ENCODE measurements at places on chromosomes 5 and 9. TPM values are rescaled to one million over a fixed set of nuclear protein-coding genes. Genes with fewer than 3 reads are reported as not detected.

DNA sequence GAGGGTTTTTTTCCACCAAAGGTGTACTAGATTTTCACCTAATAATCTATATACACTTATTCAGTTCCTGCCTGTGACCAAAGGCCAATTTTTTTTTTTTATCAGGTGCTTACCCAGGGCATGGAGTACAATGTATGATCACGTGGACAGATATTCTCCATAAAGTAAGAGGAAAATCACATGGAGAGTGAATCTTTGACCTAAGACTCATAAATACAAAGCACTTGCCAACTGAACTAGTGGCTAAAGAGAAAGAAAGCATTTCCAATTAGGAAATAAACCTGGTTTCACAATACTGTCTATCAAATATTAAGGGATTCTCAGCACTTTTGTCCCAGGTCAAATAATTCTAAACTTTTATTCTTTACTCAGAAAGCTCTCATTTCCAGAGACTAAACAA lies 33.0 kb upstream of the CEP120 start:
- no peak for ATAC-seq

- no peak for ATAC-seq
Measured at GRCh38 chr5:1795931-1796330, 3.7 kb downstream of the MRPL36 start.

- ATAC-seq, result no peak
Measured at GRCh38 chr5:62560786-62561185, 17.8 kb upstream of the LRRC70 start.

- ATAC-seq, result no peak
Measured at GRCh38 chr9:87083986-87084385, 136.7 kb upstream of the GAS1 start.

The MAMDC2 gene
- 0.24 TPM for total RNA-seq

DNA sequence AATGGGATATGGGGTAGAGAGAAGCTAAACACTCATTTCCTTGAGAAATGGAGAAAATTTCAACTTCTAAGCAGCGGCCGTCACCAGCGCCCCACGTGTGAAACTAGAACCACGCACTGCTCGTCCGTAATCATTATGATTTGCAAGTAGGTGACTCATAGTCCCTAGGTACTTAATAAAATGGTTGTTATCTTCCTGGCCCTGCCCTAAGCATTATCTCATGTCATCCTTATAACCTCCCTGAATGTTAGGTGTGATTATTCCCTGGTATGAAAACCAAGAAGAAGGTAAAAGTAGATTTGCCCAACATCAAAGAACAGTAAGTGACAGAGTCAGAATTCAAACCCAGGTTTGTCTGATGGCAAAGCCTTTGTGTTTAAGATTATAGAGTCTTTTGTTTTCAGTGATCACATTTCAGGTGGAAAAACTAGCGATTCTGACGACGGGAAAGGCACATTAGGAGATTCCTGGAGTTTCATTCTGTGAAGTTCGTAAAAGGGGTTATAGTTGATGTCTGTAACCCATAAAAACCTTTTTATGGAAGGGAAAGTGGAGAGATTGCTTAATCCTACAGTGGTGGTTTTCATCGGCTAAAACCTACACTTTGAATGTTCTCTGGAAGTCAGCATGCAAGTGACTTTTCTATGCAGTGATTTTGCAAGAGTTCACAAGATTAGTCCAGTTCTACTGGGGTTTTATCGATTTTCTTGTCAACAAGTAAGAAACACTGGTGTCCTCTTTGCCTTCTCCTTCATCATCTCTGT lies 202.9 kb upstream of the WWC1 start:
- ATAC-seq, result no peak

DNA sequence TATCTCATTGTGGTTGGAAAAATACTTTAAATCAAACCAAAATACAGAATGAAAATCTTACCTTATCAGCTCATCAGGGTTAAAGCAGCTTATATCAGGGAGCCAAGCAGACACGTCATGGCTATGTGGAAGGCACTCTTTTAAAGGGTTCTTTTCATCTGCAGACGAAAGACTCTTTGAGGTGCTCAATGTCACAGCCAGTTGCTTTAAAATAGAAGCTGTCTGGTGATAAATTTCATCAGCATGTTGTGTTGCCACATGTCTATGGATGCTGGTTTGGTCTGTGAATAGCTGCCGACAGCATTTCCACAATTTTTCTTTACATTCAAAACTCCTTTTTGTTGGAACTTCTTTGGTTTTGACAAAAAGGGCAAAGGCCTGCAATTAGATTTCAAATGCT lies 7.5 kb downstream of the TSTD2 start:
- ATAC-seq, result no peak

The CNTNAP3 gene
- 26.3 TPM for total RNA-seq

DNA sequence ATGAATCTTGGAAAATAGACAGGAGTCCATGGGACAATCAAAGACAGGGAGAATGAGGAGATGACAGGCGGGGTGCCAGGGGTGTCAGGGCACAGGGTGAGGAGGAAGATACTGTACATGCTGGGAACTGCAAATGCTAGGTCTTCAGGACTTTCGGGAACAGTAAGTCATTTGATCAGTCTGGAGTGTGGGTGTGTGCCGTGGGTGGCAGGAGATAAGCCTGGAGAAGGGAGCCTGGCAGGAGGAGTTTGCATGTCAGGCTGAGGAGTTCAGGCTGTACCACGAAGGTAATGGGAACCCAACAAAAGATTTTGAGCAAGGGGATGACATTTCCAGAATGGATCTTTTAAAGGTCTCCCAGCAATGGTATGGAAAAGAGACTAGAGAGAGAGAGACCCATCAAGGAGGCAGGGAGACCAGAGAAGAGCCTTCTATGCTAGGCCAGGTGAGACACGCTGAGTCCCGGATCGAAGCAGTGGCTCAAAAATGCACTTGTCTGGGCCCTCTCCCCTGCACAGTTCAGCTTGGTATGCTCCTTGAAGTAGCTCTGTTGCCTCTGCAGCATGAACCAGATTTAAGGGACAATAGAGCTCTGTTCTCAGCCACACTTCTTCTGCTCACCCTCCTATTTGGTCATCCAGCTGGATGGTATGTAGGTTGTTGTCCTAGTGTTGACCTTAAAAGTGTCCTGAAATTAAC lies 77.0 kb upstream of the FER start:
- no peak for ATAC-seq

The DOCK2 gene
- total RNA-seq, result 1.2 TPM

The GOLGA1 gene
- 17.4 TPM for total RNA-seq

DNA sequence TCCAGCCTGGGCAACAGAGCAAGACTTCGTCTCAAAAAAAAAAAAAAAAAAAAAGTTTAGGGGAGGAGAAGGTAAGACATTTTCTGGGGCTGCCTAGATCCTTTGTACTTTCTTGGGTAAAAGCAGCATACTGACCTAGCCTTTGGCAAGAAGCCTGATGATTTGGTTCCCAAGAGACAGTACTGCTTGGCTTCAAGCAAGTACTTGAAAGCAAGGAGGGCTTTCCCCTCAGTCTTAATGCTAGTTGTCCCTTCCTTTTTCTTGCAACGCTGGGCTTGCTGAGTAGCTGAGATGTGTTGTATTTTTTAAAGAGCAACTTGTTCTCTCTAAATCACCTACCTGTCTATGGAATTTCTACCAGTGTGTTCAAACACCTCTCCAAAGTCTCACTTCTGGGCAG lies 76.2 kb downstream of the INSYN2B start:
- ATAC-seq, result no peak

GRCh38 chr5:107949688-107950341 lies 279.1 kb upstream of the EFNA5 start:
- no peak for ATAC-seq

DNA sequence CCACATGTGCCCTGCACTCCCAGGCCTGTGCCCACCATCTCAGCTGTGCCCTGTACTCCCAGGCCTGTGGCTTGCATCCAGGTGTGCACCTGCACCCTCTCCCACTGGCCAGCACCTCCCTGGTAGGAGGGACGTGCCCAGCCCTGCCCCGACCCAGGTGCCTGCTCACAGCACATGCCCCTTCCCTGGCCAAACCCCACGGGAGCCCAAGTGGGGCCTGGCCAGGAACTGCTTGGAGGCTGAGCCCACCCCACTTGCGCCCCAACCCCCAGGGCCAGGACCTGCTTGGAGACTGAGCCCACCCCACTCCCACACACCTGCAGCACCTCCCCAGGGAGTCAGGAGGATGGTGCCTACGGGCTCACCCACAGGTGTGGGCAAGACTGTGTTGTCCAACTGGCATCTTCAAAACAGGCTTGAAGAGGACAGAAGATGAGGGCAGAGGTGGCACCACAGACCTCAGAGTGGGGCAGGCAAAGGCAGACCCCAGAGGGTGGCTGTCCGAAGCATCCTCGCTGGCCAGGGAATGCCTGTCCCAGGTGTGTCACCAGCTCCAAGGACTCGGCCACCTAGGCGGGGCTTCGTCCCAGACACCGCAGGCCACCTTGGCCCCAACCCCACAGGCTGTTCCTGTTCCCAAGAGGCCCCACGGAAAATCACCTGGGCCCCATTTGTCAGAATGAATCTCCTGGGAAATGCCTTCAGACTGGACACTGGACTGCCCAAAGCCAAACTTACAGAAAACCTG lies 10.8 kb downstream of the ZDHHC11B start:
- ATAC-seq, result no peak

The APBA1 gene
- total RNA-seq, result 13.5 TPM

The PSD2 gene
- total RNA-seq, result 10.8 TPM

DNA sequence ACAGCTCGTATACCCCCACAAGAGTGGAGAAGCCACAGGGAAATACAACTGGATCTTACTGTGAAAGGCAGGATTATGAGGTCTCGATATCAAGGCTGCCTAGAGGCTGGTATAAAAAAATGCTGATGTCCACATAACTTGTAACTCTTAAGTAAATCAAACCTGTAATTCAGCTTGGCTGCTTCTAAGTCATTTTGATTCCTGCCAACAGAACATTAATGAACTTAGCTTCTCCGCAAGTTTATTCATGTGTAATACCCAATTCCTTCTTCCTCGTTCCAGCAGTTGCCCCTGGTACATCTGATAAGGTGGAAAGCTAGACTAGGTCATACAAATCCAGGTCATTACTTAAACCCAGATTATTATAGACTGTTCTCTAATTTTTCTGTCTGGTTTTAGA lies 16.4 kb upstream of the SMIM15 start:
- ATAC-seq, result no peak

- no peak for ATAC-seq
Measured at GRCh38 chr9:16290169-16290568, 580.3 kb downstream of the BNC2 start.

DNA sequence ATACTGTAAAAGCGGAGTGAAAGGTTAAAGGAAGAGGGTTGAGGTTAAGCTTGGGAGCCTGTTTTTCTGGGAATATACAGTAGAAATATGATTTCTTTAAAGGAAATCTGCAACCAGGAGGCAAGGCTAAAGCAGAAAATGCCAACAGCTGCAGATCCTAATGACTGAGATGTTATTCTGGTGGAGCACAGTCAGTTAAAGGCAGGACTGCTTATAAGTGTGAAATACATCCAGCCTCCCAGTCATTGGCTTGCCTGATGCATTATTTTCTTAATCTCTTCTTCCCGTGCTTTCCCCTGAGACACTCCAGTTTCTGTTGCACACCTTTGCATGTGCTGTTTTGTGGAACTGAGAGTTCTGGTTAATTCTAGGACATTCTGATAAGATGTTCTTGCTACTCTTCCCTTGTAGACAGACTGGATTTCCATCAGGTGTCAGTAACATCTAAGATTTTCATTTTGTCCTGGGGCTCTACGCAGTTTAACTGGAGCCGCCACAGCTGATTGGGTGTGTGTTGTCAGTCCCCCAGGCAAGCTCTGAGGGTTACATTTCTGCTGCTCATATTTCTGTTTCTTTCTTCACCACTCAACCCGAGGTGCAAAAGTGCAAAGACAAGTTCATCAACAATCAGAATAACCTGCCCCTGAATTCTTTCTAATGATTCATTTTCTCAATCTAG lies 44.4 kb downstream of the CAST start:
- no peak for ATAC-seq

- ATAC-seq, result no peak
Measured at GRCh38 chr5:178624631-178625546, 2.0 kb downstream of the CLK4 start.

The SNCAIP gene
- 40.5 TPM for total RNA-seq

DNA sequence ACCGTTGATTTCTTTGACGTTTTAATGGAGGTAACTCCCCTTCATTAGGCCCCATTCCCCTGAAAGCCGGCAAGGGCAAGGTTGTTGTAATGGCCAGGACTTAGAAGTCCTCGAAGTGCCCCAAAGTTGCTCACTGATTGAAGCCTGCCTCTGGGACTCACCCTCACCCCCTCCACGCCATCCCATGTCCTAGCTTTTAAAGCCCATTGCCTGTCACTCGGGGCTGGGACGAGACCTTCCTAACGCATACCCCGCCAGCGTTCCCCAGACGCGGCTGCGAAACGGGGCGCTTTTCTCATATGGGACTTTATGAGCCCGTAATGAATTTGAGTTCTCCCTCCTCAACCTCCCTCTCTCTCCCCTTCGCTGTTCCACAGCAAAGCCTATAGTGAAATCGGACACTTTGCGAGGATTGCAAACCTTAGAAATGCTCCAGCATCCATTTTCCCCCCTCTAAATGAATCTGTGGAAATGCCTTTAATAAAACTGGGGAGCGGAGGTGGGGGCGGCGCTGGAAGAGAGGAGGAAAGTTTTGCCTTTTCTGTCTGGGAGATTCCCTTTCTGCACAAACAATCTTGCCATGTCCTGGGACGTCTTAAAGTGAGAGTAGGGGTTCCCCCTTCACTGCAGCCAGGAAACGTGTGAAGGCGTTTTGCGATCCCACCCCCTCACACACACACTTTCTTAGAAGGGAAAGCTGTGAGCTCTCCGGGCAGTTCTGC lies 1.5 kb downstream of the PAPPA start:
- ATAC-seq, result no peak

DNA sequence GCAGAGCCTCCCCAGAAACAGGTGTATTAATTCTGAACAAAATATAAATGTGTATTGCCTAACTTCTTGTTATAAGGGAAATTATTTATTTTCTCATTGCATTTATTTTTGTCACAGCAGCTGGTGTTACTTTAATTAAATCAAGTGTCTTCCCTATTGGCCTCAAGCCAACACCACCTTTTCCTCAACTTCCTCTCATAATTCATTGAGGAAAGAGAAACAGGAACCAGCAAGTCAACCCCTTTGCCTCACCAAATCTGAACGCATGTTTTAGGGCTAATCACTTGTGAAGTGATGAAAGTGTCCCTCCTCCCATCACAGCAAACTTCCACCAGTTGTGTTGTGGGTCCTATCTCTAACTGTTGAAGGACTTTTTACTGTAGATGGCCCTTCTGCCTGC lies 73.1 kb downstream of the DIRAS2 start:
- no peak for ATAC-seq

- peak; percentile 69 for ATAC-seq
Measured at GRCh38 chr9:96501633-96502538, 51.9 kb downstream of the HABP4 start.

The ACSL6 gene
- 13.2 TPM for total RNA-seq

The CCDC192 gene
- total RNA-seq, result not detected

All from motor neuron (in vitro differentiated cells).